SK-N-SH (cell line): ENCODE measurements at places on chromosomes 2 and 18.

- no peaks in the 10 kb centered on the region for H3K27me3 ChIP-seq
- DNase-seq: no peak
- H3K36me3 ChIP-seq: no peaks in the 10 kb centered on the region
Observed at GRCh38 chr2:229731916-229732315, 17.6 kb upstream of the DNER start.

GRCh38 chr18:3851159-3851558 lies 401.2 kb downstream of the TGIF1 start:
- no peak overlapping the region for H3K27ac ChIP-seq
- no peak for DNase-seq
- H3K36me3 ChIP-seq: no peaks in the 10 kb centered on the region
- no peak overlapping the region for H3K4me3 ChIP-seq
- no peaks in the 10 kb centered on the region; the same call in 1 of the 2 replicates for H3K27me3 ChIP-seq
- no peaks in the 10 kb centered on the region for H3K4me1 ChIP-seq

DNA sequence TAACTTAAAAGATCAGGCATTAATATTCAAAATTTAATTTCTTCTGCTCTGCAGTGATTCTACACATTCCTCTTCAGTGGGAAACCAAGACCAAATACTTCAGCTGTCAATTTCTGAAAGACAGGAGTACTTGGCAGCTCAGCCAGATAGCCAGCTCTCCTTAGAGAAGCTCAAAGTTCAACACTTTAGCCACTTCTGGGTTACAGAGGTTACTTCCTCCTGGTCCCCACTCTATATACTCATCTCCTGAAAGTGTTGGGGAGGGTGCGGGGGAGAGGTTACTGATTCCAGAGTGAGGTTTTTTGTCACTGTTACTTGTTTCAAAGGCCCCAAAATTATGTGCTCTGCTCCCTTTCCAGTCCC lies 4.1 kb downstream of the CYTIP start:
- H3K36me3 ChIP-seq: no peaks in the 10 kb centered on the region
- H3K4me3 ChIP-seq: no peak overlapping the region
- peaks cover 28% of the 10 kb centered on the region; the same call in 1 of the 2 replicates for H3K27me3 ChIP-seq
- no peaks in the 10 kb centered on the region for H3K4me1 ChIP-seq
- no peak for DNase-seq
- H3K27ac ChIP-seq: no peak overlapping the region

DNA sequence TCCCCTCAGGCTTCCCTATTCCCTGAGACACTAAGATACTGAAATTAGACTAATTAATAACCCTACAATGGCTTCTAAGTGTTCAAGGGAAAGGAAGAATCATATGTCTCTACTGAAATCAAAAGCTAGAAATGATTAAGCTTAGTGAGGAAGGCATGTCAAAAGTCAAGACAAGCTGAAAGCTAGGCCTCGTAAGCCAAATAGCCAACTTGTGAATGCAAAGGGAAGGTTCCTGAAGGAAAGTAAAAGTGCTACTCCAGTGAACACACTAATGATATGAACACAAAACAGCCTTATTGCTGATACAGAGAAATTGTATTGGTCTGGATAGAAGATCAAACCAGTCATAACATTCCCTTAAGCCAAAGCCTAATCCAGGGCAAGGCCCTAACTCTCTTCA lies 10.0 kb downstream of the ZC3H8 start:
- no peaks in the 10 kb centered on the region for H3K27me3 ChIP-seq
- no peak overlapping the region for H3K4me3 ChIP-seq
- H3K4me1 ChIP-seq: no peaks in the 10 kb centered on the region
- DNase-seq: no peak

DNA sequence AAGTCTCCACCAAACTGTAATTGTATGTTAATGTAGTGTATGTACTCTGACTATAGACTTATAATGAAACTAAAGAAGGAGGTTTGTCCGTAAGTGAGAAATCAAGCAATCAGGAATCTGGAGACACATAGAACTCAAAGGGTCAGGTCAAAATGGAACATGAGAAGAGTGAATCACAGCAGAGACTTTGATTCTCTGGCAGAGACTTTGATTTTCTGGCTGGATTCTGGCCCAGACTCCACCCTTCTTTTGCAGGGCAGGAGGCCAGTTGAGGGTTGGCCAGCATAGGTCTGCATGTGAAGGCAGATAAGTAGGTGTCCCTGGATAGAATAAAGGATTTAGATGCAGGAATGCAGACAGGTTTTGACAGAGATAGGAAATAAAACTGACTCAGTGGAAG lies 11.0 kb upstream of the NCKAP5 start:
- no peak for DNase-seq
- H3K4me3 ChIP-seq: no peak overlapping the region
- H3K27ac ChIP-seq: no peak overlapping the region
- peaks cover 31% of the 10 kb centered on the region; the same call in 1 of the 2 replicates for H3K4me1 ChIP-seq
- no peaks in the 10 kb centered on the region for H3K36me3 ChIP-seq

DNA sequence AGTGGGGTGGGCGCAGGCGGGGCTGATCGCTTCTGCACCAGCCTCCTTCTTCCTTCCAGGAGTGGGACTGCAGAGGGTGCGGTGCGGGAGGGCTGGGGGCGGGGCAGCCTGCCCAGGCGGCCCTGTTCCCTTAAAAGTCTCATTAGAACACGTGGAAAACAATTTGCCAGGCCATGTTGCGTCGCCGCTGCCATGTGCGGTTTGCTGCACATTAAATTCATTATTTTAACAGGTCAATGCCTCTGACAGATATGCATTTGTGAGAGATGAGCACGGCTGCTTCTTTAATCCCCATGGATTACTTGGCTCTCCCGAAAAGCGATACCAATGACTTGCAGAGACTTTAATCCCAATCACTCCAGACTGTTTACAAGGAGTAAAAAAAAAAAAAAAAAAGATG lies 139.0 kb downstream of the CELF4 start:
- H3K27me3 ChIP-seq: no peaks in the 10 kb centered on the region
- no peaks in the 10 kb centered on the region for H3K36me3 ChIP-seq
- H3K4me3 ChIP-seq: no peak overlapping the region
- H3K4me1 ChIP-seq: peaks cover 32% of the 10 kb centered on the region; the same call in 1 of the 2 replicates
- no peak for DNase-seq

DNA sequence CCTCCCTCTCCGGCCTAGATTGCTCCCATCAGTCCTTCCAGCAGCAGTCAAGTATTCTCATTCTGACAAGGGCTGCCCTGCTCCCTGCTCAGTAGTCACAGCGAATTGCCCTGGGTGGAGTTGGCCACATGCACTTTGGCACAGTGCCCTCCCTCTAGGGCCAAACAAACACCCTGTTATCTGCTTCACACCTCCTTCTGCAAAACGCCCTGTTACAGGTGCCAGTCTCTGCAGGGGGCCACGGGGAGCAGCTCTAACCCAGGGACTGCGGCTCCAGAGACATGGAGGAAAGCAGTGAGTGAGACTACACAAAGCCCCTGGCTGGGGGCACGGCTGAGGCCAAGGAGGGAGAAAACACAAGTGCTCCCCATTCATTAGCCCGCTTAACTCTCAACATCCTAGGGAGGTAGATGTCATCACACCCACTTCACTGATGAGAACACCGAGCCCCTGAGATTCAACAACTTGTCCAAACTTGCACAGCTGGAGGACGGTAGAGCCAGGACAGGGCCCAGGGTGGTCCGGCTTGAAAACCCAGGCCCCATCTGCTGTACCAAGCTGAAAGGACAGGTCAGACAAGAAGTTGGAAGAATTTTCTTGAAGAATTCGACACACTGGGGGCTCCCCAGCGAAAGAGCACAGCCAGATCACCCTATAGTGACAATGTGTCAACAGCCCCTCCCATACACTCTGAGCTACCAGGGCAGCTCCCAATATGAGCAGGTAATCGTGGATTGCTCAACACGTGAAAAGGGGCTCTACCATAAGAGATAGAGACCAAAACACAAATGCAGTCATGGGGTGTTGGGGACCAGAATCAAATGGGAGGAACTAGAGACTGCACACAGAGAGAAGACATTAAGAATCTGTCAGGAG lies 8.7 kb upstream of the TFCP2L1 start:
- H3K27me3 ChIP-seq: no peaks in the 10 kb centered on the region
- DNase-seq: no peak
- no peak overlapping the region for H3K4me3 ChIP-seq
- no peaks in the 10 kb centered on the region for H3K4me1 ChIP-seq

GRCh38 chr18:41647914-41648313 lies 307.1 kb upstream of the PIK3C3 start:
- H3K4me3 ChIP-seq: no peak overlapping the region
- DNase-seq: no peak
- peaks cover 12% of the 10 kb centered on the region for H3K4me1 ChIP-seq
- H3K27me3 ChIP-seq: no peaks in the 10 kb centered on the region
- H3K36me3 ChIP-seq: no peaks in the 10 kb centered on the region

GRCh38 chr2:225763711-225764110 lies 364.2 kb downstream of the NYAP2 start:
- no peaks in the 10 kb centered on the region for H3K27me3 ChIP-seq
- H3K4me1 ChIP-seq: no peaks in the 10 kb centered on the region
- no peak for DNase-seq

- H3K4me3 ChIP-seq: no peak overlapping the region
- no peak for DNase-seq
- H3K36me3 ChIP-seq: no peaks in the 10 kb centered on the region
- H3K27me3 ChIP-seq: no peaks in the 10 kb centered on the region
- H3K27ac ChIP-seq: no peak overlapping the region
Observed at GRCh38 chr18:4058179-4058578, 396.9 kb downstream of the DLGAP1 start.

DNA sequence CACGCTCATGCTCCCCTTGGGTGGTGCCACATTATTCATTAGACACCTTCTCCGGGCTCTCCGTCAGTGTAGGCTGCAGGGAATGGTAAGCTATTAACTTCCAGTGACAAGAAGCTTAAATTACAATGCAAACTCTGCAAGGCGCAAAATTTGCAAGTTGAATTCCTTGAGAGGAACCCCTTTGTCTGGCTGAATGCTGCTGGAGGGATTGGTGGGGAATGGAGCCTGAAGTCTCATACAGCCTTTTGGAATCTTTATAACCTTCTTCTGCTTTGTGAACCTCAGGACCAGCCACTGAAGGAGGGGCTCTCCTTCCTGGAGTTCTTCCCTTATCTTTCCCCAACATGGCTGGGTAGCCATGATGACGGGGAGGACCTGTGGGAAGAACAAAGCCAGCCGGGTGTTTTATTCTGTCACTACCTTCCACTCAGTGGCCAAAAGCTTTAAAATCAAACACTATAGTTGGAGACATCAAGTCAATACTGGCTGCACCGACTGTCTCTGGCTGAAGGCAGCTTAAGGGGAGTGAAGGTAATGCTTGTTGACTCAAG lies 220.9 kb upstream of the EPHA4 start:
- no peaks in the 10 kb centered on the region for H3K4me1 ChIP-seq
- no peak overlapping the region for H3K27ac ChIP-seq
- H3K27me3 ChIP-seq: no peaks in the 10 kb centered on the region
- DNase-seq: no peak
- no peak overlapping the region for H3K4me3 ChIP-seq
- no peaks in the 10 kb centered on the region for H3K36me3 ChIP-seq

DNA sequence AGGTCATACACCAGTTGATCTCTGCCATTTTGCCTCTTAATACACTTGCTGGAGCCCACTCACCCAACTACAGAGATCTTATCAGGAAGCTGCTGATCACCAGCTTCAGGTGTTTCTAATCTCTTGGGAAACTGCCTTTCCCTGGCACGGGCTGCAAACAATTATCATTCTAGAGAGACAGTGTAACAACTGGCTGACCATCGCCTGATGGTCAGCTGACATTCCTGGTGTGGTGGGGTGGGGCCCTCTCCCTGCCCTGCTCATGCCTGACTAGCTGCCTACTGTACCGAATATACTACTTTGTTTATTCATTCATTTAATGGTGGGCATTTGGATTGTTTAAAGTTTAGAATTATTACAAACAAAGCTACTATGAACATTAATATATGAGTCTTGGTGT lies 311.5 kb downstream of the CBLN2 start:
- H3K27ac ChIP-seq: no peak overlapping the region
- no peak overlapping the region for H3K4me3 ChIP-seq
- no peak for DNase-seq
- H3K4me1 ChIP-seq: no peaks in the 10 kb centered on the region
- no peaks in the 10 kb centered on the region for H3K27me3 ChIP-seq
- no peaks in the 10 kb centered on the region for H3K36me3 ChIP-seq

DNA sequence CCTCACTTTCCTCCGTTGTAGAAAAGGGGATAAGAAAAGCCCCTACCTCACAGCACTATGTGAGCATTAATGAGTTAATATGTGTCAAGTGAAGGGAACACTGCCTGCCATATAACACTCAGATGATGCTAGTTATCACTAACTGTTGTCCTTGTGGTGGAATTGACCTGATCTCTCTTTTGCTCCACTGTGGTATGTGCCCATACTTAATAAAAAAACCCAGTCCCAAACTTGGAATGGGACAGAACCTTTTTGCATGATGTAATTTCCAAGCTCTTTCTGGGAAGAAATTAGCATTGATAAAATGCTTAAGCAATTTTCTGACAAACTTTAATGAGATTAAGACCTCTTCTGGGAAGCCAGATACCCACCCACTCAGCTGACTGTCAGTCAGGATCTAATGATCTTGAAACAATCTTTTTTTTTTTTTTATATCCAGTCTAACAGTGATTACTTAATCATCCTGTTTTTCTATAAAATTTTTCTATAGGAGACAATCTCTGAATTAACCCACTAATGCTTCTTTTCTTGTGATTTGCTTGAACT lies 158.7 kb downstream of the ZBTB7C start:
- no peaks in the 10 kb centered on the region for H3K4me1 ChIP-seq
- no peak overlapping the region for H3K4me3 ChIP-seq
- no peaks in the 10 kb centered on the region; the same call in 1 of the 2 replicates for H3K27me3 ChIP-seq
- no peaks in the 10 kb centered on the region for H3K36me3 ChIP-seq
- no peak overlapping the region for H3K27ac ChIP-seq

- no peak for DNase-seq
- H3K27me3 ChIP-seq: no peaks in the 10 kb centered on the region
- no peak overlapping the region for H3K27ac ChIP-seq
- no peaks in the 10 kb centered on the region for H3K36me3 ChIP-seq
- no peaks in the 10 kb centered on the region for H3K4me1 ChIP-seq
- H3K4me3 ChIP-seq: no peak overlapping the region
Observed at GRCh38 chr2:96427917-96428316, 77.2 kb downstream of the NEURL3 start.

DNA sequence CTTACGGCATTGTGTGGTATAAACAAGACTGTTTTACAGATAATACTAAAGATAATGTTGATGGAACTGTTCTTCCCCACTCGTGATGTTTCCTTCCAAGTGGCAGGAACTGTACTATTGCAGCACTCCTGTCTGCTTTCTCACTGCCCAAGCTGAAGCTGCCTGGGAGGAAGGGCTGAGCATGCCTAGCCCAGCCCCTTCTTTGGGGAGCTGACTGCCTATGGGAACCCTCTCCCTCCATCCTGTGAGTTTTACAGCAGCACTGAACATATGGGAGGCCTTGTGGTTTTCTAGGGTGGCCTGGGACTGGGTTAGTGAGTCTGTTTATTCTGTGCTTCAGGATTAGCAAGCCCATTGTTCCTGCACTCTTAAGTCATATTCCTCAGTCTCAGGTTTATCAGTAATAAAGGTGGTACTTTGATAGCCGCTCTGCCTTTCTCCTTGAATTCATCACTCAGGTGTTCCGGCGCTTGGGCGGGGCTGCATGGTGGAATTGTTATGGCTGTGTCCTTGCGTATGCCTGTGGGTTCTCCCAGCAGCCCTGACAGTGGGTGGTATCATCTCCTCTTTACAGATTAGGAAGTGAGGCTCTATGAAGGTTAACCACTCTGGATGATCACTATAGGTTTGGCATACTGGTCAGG lies 379.7 kb downstream of the PTPRM start:
- H3K4me1 ChIP-seq: peaks cover 12% of the 10 kb centered on the region
- peak overlapping the region; percentile 51 for H3K4me3 ChIP-seq
- H3K36me3 ChIP-seq: no peaks in the 10 kb centered on the region
- no peaks in the 10 kb centered on the region for H3K27me3 ChIP-seq
- peak; percentile 37 for DNase-seq
